Activated effector memory CD4-positive, alpha-beta T cell treated with anti-CD3 and anti-CD28 coated beads, Interleukin-2, amount 50 U/mL, for 16 hours (primary cell): ENCODE measurements at places on chromosomes 2 and 18.
A peak's percentile ranks its signal among the peaks of the same experiment; 100 is the strongest.

DNA sequence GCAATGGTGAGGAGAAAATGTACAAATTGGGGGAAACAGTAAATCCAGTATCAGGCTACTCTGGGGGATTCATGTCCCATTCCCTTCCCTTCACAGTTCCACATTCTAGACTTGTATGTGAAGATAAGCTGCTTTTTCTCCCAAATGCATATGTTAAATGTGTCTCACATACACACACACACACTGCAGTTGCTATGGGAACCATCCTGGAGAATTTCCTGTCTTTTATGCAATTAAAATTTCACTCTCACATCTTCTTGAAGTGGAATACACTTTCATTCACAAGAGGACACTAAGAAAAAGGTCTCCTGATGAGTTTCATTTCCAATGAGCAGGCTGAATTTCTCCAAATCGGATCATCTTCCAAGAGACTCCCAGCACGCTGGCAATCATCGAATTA is 366.0 kb downstream of the LRATD1 start:
- no peak for DNase-seq

DNA sequence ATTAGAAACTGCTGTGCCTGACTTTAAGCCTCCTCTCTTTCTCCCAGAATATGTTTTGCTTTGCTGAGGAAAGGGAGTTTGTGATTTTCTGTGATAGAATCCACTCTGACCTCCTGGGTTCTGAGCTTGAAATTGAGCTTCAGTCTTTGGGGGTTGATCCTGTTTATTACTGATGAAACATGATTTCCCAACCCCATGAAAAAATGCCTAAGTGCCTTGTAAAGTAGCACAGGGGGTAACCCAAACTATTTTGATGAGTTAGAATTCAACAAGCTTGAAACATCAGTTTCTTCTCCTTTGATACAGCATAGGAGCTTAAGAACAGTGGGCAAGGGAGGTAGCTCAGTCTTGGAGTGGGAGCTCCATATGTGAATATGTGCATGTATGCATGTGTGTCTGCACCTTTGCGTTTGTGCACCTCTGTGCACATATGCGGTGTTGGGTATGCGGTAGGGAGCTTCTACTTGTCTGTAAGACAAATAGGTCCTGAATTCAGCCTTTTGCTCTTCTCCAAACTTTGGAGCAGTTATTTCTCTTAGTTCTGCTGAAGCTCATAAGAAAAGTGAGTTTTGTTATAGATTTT is 364.6 kb downstream of the OSR1 start:
- no peak for DNase-seq

DNA sequence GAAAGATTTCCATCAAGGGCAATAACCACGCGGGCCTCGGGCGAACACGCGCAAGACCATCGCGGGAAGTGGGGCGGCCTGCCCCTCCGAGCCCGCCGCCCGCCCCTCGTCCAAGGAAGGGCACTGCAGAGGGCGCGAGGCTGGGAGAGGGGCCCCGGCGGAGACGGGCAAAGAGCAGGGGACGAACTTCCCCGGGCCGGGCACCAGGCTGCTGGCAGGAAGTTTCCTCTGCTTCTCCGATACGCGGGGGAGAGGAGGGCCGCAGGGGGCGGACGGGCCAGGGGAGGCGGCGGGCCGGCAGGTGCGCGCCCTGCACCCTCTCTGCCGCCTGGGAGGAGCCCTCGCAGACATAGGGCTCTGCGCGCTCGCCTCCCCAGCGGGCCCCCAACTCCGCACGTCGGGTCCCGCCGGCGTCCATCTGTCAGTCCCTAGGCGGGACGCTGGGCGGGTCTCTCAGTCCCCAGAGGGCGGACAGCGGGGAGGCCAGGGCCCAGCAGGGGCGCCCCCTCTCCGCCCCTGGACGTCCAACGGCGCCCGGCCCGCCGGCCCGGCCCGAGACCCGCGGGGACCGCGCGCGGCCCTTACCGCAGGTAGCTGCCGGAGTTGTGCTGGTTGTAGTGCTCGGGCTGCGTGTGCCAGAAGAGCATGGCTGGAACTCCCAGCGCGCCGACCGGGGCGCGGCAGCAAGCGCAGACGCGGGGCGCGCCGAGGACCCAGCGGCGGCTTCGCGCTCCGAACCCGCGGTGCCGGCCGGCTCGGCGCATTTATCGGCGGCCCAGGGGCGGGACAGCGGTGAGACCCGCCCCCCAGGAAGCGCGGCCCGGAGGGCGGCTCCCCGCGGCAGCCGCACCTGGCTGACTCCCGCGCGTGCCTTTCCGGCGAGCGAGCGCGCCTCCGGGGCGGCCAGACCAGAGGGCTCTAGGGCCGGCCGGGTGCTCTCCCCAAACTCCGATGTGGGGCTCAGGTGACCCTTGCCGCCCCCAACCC is at the start of gene TFCP2L1:
Gene TFCP2L1 (minus strand): TSS at position 740 of the 987 bp plus-strand sequence. CDS start 93 bp downstream, at position 647.
- peak; percentile 63 for DNase-seq

DNA sequence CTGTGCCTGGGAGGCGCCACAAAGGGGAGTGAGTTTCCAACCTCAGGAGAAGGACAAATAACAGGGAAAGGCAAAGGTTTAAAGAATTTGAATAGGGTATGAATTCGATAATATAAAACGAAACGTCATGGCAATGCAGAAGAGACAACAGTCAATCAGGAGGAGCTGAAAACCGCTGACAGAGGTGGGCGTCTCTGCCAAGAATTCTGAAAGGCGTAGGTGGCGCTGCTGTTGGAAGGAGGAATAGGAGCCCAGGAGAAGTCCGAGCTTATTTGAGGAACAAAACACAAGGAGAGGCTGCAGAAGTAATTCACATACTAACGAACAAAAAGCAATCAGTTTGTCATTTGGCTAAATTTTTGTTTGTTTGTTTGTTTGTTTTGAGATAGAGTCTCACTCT is 485.8 kb upstream of the POU3F3 start:
- DNase-seq, result no peak

DNA sequence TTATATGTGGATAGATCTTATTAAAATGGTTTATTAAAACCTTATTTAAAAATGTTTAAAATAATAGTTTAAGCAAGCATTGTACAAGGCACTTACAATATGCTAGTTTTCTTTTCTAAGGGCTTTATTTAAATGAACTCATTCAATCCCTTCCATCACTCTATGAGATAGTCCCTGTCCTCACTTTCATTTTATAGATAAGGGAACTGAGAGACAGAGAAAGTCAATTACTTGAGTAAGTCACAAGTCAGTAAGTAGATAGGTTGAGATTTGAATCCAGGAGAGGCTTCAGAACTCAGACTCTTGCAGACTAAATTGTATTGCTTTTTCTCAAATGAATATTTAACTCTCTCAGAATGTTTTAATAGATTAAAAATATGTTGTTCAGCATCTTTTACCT is 95.2 kb downstream of the KLHL14 start:
- DNase-seq, result no peak

GRCh38 chr2:39542523-39542922 is 105.4 kb upstream of the MAP4K3 start:
- DNase-seq, result no peak

DNA sequence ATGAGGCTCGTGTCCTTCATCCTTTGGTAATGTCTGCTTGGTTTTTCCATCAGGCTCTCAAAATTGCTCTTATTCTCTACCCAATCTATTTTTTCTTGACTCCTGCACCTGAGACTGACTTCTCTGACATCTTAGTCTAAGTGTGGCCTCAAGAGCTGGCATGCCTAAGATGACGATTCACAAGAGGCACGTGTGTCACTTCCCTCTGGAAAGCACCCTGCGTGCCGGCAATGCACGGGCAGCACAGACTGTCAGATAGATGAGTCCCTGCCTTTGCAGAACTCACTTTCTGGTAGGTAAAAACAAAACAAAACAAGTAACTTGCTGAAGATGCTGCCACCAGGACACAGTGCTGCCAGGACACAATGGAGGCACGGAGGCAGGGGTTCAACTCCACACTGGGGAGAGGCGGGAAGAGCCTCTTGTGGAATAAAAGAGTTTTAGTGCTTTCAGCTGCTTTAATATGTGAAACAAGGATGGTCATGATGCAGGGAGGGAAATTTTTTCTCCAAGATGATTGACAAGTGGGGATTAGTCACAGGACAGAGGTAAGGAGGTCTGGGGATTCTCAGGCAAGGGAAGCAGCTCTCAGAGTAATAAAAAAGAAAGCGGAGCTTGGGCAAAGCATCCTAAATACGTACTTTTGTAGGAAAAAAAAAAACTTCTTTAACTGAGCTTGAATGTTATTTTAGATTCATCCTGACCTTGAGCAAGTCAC is 27.3 kb downstream of the CYB5A start:
- DNase-seq, result no peak

DNA sequence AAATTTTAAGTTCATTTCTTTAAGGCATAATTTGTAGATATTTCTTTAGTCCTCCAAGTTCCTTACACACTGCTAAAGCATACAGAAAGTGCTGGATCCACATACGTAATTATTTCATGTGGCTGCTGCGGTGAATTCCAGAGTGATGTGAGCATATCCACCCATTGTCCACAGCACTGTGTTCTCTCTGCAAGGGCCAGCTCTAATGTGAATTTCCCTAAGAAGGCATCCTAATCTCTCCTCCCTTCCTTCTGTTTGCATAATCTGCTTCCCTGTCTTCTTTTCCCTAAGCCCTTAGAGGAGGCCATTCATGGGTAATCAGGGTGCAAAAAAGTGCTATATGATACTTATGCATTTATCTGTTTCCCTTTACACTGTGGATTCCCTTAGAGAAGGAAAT is 57.2 kb downstream of the COBLL1 start:
- DNase-seq, result no peak

- DNase-seq, result no peak
Measured at GRCh38 chr2:233892793-233893192, 24.4 kb upstream of the TRPM8 start.

DNA sequence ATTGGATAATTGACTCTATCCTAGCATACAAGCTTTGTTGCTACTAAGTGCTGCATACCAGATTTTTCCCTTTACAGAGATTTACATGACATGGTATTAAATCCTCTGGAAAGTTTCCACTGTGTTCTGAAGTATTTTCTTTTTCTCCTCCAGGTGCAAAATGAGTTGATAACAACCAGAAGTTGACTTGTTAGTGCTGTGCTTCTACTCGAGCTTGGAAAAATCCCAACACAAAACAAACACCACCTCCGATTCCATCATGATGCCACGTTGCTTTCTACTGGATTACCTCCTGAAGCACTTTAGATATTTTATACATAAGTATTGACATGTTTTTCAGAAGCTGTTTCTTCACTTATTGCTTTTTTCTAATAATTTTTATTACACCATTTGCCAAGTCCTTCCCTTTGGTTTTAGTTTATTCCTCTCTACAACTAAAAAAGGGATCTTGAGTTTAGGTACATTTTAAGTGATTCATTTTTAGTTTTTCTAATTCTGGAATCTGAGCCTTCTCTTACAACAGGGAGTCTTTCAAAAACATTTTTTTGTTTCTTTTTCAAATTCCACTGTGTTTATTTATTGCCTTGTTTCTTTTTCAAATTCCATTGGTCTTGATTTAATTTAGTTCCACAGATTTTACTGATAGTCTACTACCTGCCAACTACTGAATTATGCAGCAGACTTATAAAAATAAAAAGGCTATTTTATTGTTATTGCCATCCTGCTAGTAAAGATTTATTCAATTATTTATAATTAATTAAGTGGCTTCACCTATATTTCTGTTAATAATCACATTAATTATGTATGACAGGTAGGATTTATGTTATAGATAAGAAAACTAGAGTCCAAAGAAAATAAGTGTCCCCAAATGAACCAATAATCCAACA is 143.4 kb downstream of the PPP1R1C start:
- DNase-seq, result no peak

- DNase-seq, result no peak
Measured at GRCh38 chr18:56853961-56854360, 202.8 kb downstream of the WDR7 start.

DNA sequence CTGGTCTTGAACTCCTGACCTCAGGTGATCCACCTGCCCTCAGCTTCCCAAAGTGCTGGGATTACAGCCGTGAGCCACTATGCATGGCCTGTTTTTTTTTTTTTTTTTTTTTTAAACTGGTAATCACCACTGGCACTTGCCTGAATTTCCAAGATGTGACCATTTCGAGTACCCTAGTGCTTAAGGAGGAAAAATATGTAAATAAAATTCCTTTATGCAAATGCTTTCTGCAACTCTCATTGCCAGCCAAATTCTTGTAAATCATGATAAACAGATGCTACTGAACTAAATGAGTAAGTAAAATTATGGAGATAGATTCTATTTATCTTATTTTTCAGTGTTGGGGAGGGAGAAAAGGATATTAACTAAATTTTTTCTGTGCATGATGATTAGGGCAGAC is 18.6 kb downstream of the CDCA7 start:
- DNase-seq, result no peak

DNA sequence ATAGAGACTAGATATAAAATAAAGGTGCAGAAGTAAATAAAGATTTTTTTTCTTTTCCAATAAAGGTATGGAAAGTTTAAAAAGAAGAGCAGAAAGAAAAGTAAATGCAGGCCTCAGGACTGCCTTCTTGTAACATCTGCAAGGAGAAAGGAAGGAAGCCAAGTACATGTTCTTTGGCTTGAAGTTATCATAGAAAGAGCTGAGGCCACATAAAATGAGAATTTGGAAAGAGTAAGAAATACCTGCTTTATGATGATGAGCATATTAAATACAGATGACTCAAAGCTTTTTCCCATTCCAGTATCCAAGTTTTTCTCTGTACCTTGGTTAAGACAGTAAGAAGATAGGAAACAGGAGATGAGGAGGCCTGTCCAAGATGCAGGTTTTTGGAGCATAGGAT is 25.3 kb upstream of the UBE2E3 start:
- no peak for DNase-seq

GRCh38 chr18:47817017-47817794 is 113.3 kb downstream of the SMAD2 start:
- no peak for DNase-seq
